ENCODE measurements at places on chromosomes 7 and 10.
A peak's percentile ranks its signal among the peaks of the same experiment; 100 is the strongest.

DNA sequence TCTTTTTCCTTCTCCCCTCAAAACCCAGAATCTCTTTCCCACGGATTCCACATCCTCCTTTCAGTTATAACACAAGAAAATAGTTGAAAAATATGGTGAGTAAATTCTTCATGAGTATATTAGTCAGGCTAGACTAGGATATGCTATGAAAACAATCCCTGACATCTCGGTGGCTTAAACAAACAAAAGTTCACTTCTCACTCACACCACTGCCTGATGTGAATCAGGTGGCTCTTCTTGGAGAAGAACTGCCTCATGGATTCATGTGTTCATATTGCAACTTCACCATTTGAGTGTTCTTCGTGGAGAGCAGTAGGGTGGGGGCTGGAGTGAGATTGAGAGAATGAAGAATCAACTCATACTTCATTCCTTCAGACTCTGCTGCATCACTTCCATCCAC lies 204.1 kb downstream of the PHF14 start:
- DNase-seq = no peak

GRCh38 chr10:93076871-93077270 lies 3.2 kb downstream of the CYP26A1 start:
- no peak for DNase-seq

DNA sequence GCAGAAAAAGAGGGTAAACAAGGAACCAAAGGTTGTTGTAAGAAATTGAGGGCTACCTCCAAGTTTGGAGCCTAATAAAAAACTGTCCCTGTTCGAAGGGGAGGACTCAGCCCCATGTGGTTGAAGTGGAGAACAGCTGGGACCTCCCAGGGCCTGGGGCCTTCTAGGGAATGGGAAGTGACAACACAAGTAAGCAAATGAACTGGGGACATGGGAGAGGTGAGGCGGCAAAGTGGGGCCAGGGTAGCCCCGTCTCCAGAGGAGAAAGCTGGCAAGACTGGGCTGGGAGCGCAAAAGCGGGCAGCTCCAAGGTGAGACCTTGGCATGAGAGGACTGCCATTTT lies 198.1 kb downstream of the ZNF438 start:
- DNase-seq = no peak

DNA sequence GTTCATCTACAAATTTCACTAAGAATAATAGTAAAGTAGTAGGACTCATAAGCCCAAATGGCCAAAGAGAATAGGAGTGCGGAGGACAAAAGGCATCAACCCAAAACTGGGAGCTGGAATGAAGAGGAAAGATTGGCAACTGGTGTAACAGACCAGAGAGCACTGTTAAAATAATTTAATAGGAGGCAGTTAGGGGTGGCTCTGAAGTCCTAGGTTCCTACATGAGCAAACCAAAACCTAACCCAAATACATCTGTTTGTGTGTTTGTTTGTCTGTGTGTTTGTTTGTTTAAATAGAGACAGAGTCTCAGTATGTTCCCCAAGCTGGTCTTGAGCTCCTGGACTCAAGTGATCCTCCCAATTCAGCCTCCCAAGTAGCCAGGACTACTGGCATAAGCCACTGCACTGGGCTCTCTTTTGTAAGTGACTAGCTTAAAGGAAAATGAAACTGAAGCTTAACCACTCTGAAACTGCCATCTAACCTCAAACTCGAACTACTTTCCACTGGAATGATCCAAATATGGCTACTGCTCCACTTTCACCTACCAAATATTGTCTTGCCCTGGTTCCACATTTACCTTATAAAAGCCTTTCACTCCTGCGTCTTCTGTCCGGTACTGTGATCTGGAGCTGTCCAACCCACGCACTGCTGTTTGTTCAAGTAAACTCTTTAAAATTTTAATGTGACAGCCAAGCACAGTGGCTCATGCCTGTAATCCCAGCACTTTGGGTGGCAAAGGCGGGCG lies 94.9 kb downstream of the AKR1D1 start:
- no peak for DNase-seq

DNA sequence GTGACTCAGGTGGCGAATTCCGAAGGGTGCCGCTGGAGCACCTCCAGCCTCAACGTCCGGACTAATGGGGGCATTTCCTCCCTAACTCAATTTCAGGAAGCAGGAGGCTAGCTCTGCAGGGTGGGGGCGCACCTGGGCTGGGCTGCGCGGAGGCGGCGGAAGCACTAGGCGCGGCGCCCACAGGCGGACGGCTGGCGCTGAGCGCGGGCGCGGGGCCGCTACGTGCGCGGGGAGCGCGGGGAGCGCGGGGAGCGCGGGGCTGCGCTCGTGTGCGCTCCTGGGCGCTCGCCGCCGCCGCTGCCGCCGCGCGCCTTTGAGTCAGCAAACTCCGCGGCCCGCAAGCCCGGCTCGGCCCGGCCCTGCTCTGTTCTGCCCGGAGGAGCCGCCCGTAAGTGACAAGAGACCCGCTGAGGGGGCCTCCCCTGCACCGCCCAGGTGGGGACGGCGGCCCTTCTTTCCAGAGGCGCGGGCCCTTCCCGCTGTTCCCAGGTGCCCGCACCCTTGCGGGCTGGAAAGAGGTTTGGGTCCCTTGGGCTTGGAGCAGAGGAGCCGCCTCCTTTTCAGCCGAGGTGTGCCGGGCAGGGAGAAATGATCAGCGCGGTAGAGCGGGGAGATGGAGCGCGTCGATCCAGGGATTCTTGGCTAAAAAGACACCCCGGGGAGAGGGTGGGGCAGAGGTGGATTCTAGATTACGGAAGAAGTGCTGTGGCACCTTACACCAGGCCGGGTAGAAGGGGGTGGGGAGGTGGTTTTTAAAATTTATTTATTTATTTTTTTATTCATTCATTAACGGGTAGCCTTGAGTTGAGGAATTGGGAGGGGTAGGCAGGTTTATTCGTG lies at the start of gene SNX10:
Gene SNX10 (plus strand): TSS at position 164 of the 840 bp plus-strand sequence. CDS start 54,581 bp downstream, outside the sequence.
- peak; percentile 41 for DNase-seq

DNA sequence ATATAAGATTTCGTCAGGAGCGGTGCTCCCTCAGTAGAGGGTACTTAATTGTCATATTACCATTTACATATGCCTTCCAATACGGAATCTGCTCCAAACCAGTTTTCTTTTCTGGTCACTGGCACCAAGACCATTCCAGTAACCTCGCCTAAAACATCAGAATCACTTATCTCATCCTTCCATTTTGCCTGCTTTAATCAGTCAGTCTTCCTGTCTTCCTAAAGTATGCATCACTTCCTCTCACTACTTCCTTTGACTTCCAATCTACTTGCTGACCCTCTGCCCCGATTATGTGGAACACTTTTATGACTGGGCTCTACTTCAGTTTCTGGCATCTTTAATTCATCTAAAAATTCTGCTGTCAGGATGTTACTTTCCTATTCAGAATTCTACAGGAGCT lies 33.5 kb downstream of the CUL2 start:
- no peak for DNase-seq

GRCh38 chr10:47268696-47269095 lies 31.3 kb upstream of the GDF10 start:
- no peak for DNase-seq

DNA sequence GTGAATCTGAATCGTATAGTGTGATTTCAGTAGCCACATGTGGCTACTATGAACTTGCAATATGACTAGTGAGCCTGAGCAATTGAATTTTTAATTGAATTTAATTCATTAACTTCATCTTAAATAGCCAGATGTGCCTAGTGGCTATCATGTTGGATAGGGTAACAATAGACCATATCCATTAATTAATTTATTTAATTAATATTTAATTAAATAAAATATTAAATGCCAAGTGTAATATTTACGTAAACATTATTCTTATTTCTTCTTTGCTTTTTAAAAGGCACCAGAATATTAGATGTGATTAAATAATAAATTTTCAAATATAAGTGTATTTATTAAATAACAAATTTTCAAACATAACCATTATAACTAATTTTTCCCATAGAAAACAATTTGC lies 354.4 kb downstream of the PLXDC2 start:
- DNase-seq = no peak

DNA sequence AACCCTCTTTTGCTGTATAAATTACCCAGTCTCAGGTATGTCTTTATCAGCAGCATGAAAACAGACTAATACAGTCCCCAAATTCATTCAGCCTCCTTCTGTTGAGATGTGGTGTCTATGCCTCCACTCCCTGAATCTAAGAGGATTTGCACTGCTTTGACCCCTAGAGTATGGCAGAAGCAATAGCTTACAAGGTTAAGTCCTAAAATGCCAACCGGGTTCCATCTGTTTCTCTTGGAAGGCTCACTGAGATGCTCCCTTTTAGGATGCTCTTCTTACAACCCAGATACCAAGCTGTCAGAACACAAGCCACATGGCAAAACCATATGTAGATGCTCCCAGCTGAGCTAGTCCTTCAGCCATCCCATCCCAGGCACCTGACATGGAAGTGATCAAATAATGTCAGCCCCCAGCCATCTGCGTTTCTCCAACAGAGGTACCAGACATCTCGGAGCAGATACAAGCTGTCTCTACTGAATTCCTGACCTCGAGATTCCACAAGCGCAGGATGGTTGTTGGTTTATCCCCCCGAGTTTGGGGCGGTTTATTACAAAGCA lies 20.2 kb downstream of the CALN1 start:
- no peak for DNase-seq

DNA sequence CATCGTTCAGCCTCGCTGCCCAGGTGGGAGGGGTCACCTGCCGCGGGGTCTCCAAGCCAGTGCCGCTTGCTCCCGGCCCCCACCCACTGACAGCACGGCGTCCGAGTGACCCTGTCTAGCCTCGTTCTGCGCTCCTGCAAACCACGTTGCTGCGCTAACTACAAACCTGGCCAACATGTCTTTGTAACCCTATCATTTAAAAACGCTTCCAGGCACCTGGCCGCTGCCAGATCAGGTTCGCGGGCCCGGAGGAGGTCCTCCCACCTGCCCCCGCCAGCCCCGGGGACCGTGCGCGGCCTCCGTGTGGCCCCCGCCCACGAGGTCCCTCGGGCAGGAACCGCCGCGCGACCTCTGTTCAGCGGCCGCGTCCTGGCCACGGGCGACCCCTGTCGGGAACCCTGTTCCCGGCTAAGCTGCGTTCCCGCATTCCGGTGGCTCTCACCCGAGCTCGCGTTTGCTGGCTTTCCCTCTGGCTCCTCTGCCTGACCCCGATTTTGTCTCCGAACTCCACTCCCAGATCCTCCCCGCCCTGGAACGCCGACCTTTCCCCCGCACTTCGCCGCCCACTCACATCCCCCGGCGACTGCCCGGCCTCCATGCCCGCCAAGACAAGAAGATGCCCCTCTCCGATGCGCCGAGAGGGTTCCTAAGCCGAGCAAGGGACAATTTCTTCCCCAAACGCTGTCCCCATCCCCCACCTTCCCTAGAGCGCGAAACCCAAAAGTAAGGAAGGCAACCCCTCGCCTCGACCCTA lies 2.4 kb downstream of the SFMBT2 start:
- no peak for DNase-seq

DNA sequence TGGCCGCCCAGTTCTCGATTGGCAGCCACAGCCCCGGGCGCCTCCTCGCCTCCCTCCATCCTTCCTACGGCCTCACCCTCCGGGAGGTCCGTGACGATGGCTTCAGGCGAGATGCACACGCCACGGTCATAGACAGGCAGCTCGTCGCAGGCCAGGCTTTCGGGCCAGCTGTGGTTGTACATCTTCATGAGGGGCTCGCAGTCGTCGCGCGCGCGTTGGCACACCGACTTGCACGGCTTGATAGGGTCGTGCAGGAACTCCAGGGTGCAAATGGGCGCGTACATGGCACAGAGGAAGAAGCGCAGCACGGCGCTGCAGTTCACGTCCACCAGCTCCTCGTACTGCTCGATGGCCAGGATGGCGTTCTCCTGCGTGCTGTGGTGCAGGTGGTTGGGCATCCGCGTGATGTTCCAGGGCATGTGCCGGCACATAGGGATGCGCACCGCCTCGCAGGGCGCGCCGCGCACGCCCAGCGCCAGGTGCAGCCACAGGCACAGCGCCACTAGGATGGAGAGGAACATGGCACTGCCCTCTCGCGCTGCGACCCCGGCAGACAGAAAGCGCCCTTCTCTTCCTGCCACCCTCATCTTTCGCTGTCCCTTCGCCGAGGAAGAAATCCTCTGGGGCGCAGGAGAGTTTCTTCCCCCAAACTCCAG lies 472 bp downstream of the SFRP4 start:
- no peak for DNase-seq

GRCh38 chr10:101329341-101330032 lies 24.5 kb upstream of the BTRC start:
- no peak for DNase-seq

GRCh38 chr7:151039850-151040548 lies 8.3 kb upstream of the ASIC3 start:
- DNase-seq = no peak

DNA sequence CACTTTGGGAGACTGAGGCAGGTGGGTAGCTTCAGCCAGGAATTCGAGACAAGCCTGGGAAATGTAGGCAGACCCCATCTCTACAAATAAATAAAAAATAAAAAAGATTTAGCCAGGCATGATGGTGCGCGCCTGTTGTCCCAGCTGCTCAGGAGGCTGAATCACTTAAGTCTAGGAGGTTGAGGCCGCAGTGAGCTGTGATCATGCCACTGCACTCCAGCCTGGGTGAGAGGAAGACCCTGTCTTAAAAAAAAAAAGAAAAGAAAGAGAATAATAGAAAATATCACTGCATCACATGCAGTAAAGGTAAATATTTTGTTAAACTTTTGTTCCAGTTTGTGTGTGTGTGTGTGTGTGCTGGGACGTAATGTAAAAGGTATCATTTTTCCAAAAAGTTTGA lies 3.0 kb downstream of the STRIP2 start:
- DNase-seq = no peak

DNA sequence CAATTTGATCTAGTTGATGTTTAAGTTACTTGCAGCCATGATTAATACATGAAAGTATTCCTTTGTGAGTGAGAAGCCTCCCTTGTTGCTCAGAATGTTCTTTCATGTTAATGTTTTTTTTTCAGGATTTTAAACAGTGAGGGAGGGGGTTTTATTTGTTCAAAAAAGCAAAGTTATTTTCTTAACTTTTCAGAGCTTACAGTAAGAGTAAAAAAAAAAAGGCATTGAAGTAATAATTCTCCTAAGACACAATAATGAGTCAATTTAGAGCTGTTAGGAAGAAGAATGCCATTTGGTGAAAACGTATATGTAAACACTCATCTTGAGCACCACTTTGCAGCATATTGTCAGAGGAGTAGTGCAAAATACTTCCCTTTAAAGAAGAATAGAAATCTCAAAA lies 105.8 kb downstream of the SEMA3A start:
- DNase-seq = no peak

DNA sequence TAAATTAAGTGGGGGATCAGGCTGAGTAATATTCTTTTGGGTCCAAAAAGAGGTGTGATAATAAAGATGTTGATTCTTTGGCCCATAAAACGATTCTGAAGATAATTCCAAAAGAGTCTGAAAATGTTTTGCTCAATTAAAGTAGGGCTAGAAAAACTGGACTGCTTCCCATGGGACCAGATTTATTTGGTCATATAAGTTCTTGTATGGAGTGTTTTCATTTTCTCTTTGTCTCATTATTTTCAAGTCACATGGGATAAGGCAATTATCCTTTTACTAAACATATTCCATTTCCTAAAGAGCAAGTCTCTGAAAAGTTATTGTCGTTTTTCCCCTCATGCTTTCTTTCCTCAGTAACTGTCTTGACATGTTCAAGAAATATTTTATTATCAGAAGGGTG lies 41.5 kb downstream of the CDK6 start:
- DNase-seq = no peak

Measured in NCI-H2107 (cell line).